ENCODE measurements at places on chromosomes 12 and 14. TPM values are rescaled to one million over a fixed set of nuclear protein-coding genes. Genes with fewer than 3 reads are reported as not detected.

DNA sequence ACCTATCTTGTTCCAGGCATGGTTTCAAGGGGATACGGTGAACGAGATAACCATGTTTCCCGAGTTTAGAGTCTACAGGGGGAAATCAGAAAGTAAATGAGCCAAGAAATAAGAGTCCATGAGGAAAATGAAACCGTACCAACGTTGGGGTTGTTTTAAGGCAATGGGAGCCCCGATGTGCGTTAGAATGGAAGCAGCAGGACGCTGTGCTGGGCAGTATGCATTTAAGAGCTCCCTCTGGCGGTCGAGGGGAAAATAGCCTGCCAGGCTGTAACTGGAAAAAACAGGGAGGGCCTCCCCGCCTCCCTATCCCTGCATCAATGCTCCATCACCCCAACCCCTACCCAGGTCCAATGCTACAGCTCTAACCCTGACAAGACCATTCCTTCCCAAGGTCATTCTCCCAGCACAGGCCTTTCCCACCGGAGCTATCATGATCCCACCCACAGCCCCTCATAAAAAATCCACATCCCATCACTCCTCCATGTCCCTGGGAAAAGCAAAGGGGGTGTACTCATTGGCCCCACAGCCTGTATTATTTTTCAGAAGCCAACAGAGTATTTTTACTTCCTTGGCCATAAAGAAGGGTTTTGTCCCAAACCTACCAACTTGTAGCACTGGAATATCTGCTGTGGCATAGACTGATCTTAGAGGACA, 226.3 kb upstream of the NOS1 start:
- peak; percentile 31 for DNase-seq

GRCh38 chr12:95484524-95484923, 10.6 kb downstream of the METAP2 start:
- no peak for DNase-seq

GRCh38 chr12:60059180-60059579, 463.4 kb downstream of the SLC16A7 start:
- DNase-seq, result no peak

Gene KRT81
- 2.5 TPM for total RNA-seq

GRCh38 chr12:98221243-98221808, 294.1 kb upstream of the TMPO start:
- no peak for DNase-seq

DNA sequence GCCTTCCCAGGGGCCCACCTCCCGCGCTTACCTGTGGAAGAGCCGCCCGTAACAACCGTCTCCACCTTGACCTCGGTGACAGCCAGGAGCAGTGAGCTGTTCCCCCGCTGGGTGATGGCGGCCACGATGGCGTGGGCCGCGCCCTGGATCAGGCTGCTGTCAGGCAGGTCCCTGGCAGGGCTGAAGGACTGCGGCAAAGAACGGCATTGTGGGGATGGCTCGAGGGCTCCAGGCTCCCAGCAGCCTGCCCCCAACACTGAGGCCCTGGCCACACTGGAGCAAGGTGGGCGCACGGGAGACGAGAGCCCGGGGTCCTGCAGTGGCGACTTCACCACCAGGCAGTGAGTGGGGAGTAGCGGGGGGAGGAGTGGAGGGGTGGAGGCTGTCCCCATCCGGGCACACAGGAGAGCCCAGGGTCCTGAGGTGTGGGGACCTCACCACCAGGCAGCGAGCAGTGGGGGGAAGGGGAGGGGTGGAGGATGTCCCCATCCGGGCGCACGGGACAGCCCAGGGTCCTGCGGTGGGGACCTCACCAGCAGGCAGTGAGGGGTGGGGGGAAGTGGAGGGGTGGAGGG, 25.0 kb downstream of the JAG2 start:
- no peak for DNase-seq

DNA sequence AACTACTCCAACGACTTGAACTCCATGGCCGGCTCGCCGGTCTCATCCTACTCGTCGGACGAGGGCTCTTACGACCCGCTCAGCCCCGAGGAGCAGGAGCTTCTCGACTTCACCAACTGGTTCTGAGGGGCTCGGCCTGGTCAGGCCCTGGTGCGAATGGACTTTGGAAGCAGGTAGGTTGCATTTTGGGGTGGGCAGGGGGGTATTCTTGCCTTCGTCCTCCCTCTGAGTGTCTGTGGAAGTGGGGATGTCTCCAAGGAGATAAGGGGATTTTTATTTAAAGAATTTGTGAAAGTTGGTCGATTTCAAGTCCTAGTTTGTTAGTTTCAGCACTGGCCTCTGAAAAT, 1.3 kb downstream of the ASCL1 start:
- no peak for DNase-seq

- no peak for DNase-seq
These were observed 267.7 kb downstream of the RASSF9 start for GRCh38 chr12:85568395-85569103.

DNA sequence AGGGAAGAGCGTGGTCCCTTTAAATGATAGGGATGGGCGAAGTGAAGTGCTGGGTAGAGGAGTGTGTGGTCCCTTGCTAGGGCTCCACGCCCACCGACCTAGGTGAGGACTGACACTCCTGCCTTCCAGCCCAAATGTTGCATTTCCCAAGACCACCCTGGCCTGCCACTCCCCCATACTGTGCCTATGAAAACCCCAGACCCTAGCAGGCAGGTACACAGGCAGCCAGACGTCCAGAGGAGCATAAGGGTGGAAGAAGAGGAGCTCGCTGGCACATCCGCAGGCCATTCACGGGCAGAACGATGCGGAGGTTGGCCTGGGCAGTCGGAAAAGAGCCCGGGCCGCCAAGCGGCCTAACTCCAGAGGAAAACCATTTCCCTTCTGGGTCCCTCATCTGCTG, 817 bp upstream of the IPO8 start:
- DNase-seq, result no peak

Gene MSRB3
- 0.55 TPM for total RNA-seq

Gene HOXC6
- total RNA-seq, result 5.7 TPM

Gene ZNF605
- 13.5 TPM for total RNA-seq

DNA sequence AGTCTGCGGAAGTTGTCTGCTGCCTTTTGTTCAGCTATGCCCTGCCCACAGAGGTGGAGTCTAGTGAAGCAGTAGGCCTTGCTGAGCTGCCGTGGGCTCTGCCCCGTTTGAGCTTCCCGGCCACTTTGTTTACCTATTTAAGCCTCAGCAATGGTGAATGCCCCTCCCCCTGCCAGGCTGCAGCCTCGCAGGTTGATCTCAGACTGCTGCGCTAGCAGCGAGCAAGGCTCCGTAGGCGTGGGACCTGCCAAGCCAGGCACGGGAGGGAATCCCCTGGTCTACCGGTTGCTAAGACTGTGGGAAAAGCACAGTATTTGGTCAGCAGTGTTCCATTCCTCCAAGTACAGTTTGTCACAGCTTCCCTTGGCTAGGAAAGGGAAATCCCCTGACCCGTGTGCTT, 143.6 kb downstream of the DYRK2 start:
- DNase-seq, result no peak

DNA sequence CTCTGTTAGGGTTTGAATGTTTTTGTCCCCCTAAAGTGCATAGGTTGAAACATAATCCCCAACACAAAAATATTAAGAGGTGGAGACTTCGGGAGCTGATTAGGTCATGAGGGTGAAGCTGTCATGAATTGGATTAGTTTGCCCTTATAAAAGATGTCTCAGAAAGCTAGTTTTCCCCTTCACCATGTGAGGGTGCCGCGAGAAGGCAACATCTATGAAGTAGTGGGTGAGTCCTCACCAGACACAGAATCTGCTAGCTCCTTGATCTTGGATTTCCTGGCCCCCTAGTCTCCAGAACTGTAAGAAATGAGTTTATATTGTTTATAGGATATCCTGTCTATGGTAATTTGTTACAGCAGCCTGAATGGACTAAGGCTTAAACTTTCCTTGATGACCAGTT, 301.5 kb upstream of the ATP2B1 start:
- DNase-seq, result no peak

Gene NRXN3
- total RNA-seq, result not detected

Gene MANSC1
- 32.0 TPM for total RNA-seq

Gene SERPINA10
- total RNA-seq, result not detected

Gene RPS29
- 1,294 TPM for total RNA-seq

Gene NOXRED1
- 2.1 TPM for total RNA-seq

DNA sequence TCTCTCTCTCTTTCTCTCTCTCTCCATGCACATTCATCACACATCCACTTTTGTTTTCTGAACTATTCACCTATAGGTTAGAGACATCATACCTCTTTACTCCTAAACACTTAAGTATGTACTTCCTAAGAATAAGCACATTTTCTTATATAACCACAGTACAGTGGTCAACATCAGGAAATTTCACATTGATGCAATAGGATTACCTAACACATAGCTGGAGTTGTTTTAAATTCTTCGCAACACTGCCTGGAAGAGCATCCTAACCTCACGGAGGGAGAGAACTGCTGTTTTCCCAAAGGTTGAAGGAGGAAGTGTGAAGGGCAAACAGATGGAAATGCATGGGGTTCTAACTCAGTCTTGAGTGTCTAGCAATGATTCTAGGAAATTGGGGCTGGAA, 159.2 kb downstream of the SYT1 start:
- no peak for DNase-seq

Gene PLD4
- not detected for total RNA-seq

DNA sequence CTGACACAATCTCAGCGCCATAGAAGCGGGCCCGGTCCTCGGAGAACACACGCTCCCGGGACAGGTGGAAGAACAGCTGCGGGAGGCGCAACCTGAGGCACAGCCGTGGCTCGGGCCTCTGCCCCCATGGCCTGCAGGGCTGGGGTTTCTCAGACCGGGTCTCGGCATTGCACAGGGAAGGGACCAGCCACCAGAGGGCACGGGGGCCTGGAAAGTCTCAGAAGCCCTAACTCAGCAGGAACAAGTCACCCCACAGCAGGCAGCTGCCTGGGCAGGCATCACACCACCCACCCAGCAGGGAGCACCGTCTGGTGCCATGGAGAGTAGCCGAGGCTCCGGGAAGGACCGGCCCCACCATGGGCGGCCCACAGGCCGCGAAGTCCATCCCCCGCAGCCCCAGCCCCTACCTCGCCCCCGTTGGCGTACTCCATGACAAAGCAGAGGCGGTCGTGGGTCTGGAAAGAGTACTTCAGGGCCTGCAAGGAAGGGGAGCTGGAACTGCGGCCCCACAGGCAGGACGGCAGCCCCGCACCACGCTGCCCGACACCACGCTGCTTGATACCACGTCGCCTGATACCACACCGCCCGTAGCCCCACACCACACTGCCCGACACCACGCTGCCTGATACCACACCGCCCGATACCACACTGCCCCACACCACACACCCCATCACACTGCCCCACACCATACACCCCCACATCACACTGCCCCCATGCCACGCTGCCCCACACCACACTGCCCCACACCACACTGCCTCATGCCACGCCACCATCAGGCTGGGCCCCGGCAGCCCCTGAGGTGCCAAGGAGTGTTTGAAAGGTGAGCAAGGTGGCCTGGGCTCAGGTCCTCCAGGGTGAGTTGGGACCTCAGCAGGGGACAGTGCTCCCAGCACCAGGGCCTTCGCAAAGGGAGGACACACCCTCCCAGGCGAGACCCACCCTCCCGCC, 20.8 kb downstream of the SIVA1 start:
- no peak for DNase-seq

Gene MYO1H
- total RNA-seq, result not detected

DNA sequence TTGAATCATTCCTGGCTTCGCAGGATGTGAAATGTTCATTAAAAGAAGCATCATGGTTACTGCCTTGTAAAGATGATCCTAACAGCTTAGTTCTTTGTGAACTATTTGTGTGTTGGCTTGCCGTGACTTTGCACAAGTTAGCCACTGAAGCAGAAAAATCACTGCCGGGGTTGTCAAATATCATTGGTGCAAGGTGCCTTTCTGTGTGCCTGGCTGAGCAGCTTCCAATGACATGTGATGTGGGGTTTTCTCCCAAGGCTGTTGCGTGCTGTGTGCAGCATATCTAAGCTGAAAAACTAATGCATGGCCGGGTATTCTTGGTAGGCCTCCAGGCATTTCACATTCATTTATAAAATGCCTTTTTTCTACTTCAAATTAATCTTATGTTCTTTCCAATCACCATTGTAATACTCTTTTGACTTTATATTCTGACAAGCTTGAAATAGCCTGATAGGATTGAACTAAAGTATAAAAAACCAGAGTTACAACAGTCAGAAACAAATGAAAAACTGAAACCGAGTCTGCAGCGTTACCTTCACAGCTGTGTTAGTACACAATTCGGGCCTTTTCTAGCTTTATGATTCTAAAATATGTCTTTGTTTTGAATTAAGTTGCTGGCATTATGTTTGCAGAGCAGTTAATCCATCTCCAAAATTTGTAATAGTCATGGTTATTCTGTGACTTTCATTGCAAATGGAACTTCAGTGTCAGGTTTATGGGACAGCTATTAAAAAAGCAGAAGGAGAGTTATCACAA, 222.1 kb downstream of the SYT1 start:
- DNase-seq, result no peak

GRCh38 chr14:30656190-30656632, 34.1 kb downstream of the SCFD1 start:
- no peak for DNase-seq

DNA sequence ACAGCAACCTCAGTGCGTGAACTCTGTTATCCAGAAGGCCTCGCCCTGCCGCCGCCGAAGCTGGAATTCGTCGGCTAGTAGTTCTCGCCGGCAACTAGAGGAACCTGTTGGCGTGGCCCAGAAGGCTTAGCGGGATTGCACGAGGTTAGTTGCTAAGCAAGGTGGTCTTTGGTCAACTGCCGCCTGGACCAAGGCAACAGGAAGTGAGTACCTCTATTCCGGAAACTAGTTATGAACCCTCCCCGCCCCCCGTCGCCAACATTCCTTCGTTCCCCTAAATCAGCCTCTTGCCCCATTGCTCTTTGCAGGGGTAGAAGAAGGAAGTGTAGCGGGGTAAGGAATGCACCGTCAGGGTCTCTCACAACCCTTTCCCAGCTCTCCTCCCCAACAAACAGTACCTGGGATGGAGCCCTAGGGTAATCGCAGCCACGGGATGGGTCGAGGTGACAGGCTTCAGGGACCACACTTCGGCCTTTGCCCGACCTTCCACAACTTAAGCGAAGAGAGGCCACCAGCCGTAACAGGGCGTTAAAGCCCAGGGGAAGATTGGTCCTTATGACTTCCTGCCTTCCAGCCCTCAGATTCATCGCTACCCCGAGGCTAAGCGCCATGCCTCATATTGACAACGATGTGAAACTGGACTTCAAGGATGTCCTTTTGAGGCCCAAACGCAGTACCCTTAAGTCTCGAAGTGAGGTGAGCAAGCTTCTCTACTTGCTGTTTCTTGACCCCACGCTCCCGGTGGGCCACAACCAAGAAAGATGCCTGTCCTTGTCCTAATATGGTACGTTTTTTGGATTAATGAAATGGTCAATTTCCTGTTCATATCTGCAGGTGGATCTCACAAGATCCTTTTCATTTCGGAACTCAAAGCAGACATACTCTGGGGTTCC, at the start of gene GMPR2:
Gene GMPR2 (plus strand): TSS at position 285 of the 893 bp plus-strand sequence. CDS start 325 bp downstream, at position 610.
- DNase-seq, result no peak

Gene CISTR
- not detected for total RNA-seq

Gene RNU4-1
- 1,857 TPM for total RNA-seq

Measured in PC-9 (cell line).